ENCODE measurements at places on chromosomes 6 and 20.

GRCh38 chr20:19743640-19743995 is 14.4 kb upstream of the RIN2 start:
- DNase-seq = no peak

DNA sequence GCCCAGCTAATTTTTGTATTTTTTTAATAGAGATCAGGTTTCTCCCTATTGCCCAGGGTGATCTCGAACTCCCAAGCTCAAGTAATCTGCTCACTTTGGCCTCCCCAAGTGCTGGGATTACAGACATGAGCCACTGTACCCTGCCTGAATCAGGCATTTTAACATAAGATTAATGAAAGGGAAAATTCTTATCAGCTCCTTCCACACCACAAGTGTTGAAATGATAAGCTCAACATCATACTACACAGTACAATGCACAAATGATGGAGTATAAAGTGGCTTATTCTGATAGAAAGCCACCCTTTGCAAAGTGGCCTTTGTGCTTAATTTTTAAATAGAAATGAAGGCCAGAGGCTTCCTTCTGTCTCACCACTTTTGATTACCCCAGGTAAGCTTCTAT is 71.3 kb upstream of the MCHR2 start:
- DNase-seq = no peak

- DNase-seq = no peak
Observed at GRCh38 chr20:45370571-45371160, 7.5 kb downstream of the TP53TG5 start.

- DNase-seq = no peak
Observed at GRCh38 chr6:4624726-4625125, 151.5 kb upstream of the CDYL start.

- no peak for DNase-seq
Observed at GRCh38 chr6:63537959-63538300, 34.4 kb upstream of the LOC128125822 start.

- no peak for DNase-seq
Observed at GRCh38 chr6:66568271-66568670, 861.2 kb upstream of the EYS start.

GRCh38 chr6:127120023-127120786 is 1.7 kb downstream of the RSPO3 start:
- DNase-seq = no peak

DNA sequence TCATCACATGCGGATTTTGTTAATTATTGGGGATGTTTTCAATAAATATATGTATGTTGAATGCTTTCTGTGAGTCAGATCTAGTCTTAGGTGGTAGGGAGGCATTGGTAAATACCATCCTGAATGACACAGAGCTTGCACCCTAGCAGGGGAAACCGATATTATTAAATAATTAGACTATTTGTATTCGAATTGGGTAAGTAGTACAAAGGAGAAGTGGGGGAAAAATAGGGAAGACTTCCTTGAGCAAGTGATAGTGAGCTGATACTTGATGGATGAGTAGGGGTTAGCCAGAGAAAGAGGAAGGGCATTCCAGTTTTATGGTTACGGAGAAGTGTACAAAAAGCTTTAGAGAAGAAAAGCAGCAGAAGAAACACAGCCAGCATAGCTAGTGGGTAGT is 1.5 kb downstream of the RIOK1 start:
- DNase-seq = no peak

DNA sequence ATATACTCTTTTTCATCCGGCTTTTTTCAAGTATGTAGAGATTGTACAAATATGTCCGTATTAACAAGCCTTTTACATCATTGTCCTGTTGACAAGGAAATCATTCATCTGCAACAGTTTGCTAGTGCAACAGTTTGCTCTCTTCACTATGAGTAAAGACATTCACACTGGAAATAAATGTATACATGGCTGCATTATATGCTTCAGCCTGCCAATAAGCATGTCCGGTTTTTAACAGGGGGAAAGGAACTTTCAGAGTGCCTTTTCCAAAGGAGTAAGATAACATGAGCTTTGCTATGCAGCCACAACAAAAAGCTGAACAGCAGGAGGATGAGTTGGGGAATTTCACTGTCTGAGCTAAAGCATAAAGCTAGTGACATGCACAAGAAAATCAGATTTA is 99.4 kb upstream of the ADTRP start:
- no peak for DNase-seq

- peak; percentile 37 for DNase-seq
Observed at GRCh38 chr6:111541026-111541681, 58.1 kb upstream of the REV3L start.

- no peak for DNase-seq
Observed at GRCh38 chr6:14765721-14766390, 480.0 kb upstream of the JARID2 start.

DNA sequence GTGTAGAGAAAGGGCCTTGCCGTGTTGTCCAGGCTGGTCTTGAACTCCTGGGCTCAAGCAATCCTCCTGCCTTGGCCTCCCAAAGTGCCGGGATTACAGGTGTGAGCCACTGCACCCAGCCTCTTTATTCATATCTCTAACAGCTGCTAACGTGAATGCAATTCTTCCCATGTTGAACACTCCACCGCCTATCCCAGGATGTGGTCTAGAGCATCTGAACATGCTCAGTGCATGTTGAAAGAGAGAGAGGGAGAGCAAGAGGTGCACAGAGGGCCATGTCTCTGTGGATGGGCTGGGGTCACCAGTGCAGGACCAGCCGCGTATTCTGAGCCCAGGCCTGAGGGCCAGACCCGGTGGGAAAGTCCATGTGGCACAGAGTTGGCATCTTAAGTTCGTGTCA is 12.8 kb downstream of the TUBB2A start:
- DNase-seq = no peak

GRCh38 chr20:58555078-58555765 is 40.0 kb upstream of the APCDD1L start:
- no peak for DNase-seq

DNA sequence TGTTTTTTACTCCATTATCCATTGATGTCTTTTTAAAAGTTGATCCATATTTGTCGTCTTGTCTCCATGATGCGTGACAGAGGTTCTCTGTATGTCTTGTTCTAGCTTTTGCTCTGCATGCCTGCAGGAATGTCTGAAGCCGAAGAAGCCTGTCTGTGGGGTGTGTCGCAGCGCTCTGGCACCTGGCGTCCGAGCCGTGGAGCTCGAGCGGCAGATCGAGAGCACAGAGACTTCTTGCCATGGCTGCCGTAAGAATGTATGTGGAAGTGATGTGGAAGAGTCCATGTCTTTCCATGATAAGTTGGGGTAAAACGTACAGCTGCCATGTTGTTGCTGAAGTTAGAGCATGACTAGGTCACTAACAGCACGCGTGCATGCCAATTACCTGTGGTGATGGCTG is 5.3 kb downstream of the RNF114 start:
- DNase-seq = no peak

DNA sequence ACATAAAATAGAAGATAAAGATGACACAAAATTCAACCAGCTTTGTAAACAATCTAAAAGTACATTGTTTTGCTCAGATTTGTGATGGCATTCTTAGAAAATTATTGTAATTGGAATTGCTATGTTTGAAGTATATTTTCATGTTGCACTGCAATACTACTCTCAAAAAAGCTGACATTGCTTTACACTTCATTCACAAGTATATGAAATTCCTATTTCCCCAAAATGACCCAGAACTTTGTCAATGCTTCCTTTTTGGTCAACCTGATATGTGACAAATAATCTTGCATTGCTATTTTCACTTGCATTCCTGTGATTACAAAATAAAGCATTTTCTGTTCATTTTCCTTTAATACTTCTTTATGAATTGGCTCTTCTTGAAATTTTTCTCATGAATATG is 104.1 kb upstream of the BMP5 start:
- DNase-seq = no peak

- no peak for DNase-seq
Observed at GRCh38 chr20:416950-417800, 9.1 kb downstream of the RBCK1 start.

GRCh38 chr20:37520419-37520955 is 563 bp upstream of the NNAT start:
- no peak for DNase-seq

- DNase-seq = no peak
Observed at GRCh38 chr6:73610444-73611275, 43.1 kb downstream of the SLC17A5 start.

DNA sequence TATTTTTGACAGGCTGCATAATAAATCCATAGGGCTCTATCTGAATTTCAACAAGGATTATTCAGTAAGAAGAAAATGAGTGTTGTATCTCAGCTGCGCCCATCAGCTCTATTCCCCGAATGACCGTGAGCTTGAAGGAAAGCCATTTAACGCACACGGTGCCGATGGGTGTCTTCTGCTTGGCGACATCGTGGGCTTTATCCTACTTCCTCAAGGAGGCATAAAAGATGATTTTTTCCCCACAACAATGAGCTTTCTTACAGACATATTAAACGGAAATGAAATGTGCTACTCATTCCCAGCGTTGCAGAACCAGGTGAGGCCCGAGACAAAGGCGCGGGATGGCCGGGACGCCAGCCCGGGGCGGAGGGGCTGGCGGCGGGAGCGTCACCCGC is 710 bp downstream of the DYNLT1 start:
- DNase-seq = no peak

- DNase-seq = no peak
Observed at GRCh38 chr20:63977739-63978276, 1.6 kb downstream of the SAMD10 start.

DNA sequence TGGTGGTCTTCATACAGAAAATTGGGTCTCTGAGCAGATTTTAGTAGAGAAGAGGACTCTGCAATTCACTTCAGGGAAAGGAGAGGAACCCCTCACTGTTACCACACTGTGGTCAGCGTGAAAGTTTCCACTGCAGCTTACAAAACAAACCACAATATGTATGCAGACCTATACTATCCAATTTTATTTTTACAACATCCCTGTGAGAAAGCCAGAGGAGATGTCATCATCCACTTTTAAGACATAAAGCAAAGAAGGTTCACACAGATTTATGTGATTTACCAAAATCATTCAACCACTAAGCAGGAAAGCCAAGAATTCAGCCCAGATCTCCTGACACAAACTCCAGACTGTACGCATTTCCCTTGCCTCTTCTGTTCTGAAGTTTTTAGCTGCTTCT is 442.4 kb downstream of the FRK start:
- DNase-seq = no peak

DNA sequence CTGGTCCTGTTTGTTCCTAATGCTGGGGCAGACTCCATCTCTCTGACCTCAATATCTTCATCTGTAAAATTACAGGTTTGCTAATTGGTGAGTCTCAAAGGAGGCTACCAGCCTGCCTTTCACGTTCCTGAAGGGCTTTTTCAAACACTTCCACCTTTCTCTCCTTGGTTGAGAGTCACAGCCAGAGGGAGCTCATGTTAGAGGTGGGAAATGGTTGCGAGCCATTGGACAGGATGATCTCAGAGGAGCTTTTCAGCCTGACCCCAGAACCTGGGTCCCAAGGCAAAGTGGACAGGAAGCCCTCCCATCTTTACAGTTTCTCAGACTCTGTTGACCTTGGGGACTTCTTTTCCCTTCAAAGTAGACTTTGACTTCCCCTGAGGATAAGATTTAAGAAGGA is 37.6 kb downstream of the NDUFAF5 start:
- DNase-seq = no peak

- no peak for DNase-seq
Observed at GRCh38 chr6:15374119-15374518, 128.2 kb downstream of the JARID2 start.

- DNase-seq = no peak
Observed at GRCh38 chr20:31934968-31935764, 16.7 kb downstream of the PDRG1 start.

- no peak for DNase-seq
Observed at GRCh38 chr20:62449951-62450691, 22.8 kb upstream of the RBBP8NL start.

DNA sequence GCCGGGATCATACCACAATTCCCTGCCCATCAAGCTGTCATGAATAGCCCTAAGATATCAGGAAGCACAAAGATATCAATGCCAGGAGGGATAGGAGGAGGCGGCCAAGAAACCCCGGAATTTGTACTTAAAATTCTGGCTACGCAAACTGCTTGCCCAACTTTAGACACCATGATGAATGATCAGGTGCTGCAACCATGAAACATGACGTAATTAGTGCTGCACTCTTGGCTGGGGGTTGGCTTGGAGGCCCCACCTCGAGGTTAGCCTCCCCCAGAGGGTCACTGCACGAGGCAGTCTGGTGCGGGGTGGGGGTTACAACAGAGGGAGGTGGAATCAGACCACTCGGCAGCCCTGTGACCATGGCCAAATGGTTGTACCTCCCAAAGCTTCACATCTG is 8.9 kb downstream of the SIRPA start:
- DNase-seq = no peak

DNA sequence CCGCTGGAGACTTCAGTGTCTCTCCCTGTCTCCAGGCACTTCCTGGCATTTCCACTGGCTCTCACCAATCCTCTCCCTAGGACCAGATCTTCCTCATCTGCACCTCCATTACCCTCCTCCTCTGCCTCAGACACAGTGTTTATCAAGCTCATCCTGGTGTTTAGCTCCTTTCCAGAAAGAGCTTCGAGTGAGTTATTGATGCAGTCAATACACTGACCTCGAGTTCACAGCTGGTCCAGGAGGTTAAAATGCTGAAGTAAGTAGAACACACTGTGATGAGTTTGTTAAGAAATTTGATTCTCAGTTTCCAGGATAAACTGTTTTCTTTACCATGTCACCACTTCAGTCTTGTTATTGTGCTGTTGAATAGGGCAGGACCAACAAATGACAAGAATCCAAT is 42.1 kb upstream of the ARMC2 start:
- no peak for DNase-seq

DNA sequence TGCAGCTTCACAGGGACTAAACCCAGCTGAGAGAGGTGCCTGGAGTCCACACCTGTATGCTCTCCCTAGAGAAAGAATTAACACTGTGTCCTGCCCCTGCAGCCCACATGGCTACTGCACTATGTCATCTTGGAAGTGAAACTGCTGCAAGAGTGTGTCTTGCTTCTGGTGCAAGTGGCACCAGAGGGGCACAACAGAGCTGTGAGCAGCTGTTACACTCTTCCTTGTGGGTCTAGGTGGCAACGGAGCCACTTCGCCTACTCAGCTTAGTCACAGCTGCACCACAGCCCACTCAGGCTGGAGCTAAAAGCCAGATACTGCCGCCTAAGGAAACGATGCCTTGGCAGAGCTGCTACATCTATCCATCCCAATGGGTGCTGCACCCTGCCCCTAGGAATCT is 391.4 kb downstream of the COL12A1 start:
- no peak for DNase-seq

DNA sequence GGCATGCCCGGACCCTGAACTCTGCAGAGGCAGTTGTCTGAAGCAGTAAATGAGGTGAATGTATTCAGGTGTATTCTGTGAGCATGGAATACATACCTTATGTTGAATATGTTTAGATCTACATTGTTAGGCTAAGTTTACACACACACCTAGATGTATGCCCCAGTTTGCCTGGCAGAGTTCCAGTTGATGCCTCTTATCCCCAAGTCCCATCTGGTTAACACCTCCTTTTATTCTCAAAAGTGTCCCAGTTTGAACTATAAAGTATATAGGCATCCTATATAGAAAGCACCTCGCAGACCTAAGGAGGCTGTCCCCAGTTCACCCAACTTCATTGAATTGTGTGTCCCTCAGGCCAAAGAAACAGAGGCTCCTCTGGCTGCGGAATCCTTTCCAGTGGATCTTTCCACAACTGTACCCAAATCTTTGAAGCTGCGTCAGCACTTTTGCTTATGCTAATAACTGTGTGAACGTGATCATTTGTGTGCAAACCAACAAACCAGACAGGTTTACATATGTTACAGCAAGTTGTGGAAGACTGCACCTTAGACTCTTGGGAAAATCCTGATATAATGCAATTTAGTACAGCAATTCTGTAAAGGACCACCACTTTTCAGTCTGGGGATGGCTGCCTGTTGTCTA is 4.8 kb upstream of the DHX35 start:
- no peak for DNase-seq

- no peak for DNase-seq
Observed at GRCh38 chr6:128857806-128858205, 25.1 kb upstream of the LAMA2 start.

All from NCI-H1436 treated with DMSO at 0.1 percent for 48 hours (cell line).